ENCODE measurements at places on chromosomes 12 and 14.
A peak's percentile ranks its signal among the peaks of the same experiment; 100 is the strongest.

GRCh38 chr12:84408936-84409335 lies 503.7 kb downstream of the SLC6A15 start:
- no peak for DNase-seq

DNA sequence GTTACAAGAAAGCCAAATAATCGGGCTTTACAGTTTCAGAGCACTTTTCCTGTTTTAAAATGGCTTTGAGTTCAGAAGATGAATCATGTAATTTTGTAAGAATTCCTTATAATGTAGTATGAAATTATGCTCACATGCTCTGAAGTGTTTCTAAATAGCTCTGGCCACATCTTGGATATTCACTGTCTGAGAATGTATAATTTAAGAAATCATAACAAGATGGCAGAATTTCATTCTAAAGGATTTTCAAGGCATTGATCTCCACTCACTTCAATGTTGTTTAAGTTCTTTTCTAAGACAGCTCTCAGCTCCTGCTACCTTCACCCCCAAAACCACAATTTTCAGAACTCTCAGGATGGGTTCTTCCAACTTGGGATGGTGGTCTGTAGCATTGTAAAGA lies 180.1 kb downstream of the DACT1 start:
- peak; percentile 30 for DNase-seq

- peak; percentile 95 for DNase-seq
Measured at GRCh38 chr14:81400852-81401251, 728 bp upstream of the STON2 start.

DNA sequence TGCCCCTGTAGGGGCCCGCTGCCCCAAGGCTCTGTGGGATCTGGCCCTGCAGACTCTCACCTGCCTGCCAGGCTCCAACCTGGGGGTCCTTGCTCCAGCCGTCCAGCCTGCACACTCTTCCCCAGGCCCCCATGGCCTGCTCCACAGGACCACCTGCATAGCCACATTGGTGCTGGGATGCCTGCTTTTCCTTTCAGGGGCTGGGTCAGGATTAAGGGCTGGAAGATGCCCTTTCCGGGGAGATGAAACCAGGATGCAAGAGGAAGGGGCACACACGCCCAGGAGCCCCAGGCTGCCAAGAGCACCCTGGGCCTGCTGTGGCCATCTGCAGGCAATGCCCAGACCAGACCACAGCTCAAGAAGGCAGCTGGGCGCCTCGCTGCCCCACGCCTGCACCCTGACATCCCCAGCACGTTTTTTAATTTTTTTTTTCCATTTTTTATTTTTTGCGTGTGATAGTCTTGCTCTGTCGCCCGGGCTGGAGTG lies 15.0 kb downstream of the BAG5 start:
- DNase-seq: no peak

GRCh38 chr12:65606008-65606766 lies 218.1 kb upstream of the HMGA2 start:
- DNase-seq: peak; percentile 23

GRCh38 chr14:44564908-44565307 lies 57.8 kb upstream of the FSCB start:
- peak; percentile 1 for DNase-seq

- DNase-seq: no peak
Measured at GRCh38 chr12:115000038-115000437, 316.1 kb upstream of the TBX3 start.

DNA sequence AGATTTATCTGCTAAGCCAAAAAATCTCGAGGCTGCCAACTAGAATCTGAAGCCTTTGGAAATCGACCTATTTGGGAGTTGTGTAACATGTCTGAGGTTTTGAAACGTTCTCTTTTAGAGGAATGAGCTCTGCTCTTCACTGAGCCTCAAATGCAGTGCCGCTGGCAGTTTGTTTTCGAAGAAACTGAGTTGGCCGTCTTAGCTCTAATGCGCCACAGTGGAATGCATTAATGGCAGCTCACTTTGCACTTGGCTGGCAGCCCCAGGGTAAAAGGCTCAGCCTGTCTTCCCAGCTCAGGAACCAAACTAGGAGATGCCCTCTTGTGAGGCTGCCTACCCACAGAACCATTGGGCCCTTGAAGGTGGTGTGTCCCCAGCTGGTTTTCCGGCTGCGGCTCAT lies 53.8 kb downstream of the SFSWAP start:
- DNase-seq: no peak

DNA sequence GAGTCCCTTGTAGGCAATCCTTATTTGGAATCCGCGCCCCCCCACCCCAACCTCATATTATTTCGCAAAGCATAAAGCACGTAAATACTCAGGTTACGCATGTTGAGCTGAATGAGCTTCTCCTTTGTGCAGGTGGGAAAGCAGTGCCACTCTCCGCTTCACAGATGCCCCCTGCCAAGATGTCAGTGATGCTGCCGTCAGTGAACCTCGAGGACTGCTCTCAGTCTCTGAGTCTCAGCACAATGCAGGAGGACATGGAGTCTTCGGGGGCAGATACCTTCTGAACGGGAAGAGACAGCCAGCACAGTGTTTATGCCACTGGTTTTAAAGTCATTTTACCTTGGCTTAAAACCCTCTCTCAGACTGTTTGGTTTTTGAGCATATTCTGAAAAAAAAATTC lies 90.1 kb upstream of the DACT1 start:
- no peak for DNase-seq

GRCh38 chr12:108337235-108338223 lies 1.6 kb downstream of the CMKLR1 start:
- peak; percentile 39 for DNase-seq

DNA sequence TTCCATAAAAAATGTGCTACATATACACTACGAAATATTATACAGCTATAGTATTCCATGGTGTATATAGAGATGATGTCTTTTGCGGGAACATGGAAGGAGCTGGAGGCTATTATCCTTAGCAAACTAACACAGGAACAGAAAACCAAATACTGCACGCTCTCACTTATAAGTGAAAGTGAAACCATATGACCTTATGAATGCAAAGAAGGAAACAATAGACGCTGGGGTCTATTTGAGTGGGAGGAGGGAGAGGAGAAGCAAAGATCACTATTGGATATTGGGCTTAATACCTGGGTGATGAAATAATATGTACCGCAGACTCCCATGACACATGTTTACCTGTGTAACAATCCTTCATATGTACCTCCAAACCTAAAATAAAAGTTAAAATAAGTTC lies 142.8 kb downstream of the LRFN5 start:
- DNase-seq: no peak

- peak; percentile 52 for DNase-seq
Measured at GRCh38 chr12:121296618-121297434, at the start of gene CAMKK2. Gene CAMKK2 (minus strand): TSS chr12:121296709. CDS start chr12:121274526, 22,183 bp downstream.

DNA sequence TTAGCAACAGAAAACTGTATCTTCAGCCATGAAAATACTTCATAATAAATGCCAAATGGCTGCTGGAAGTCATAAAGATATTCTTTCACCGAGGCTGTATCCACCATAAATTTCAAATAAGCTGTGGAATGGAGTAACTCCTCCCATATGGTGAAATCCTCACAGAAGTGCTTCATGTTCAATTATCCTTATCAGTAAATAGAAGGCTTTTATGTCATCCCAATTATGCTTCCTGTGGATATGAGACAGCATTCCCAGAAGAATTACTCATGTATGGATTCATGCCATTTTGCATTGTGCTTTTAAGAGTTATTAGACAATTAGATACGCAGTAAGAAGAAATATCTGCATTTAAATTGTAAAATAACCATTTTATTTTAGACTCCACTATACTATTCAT lies 99.0 kb downstream of the RTN1 start:
- peak; percentile 76 for DNase-seq

GRCh38 chr14:104723651-104724406 lies at the start of gene ADSS1:
Gene ADSS1 (plus strand): TSS chr14:104724229. CDS start chr14:104724271, 42 bp downstream.
- DNase-seq: no peak

- no peak for DNase-seq
Measured at GRCh38 chr12:11568762-11569478, 80.6 kb upstream of the ETV6 start.

GRCh38 chr14:67998834-67999233 lies 179.3 kb downstream of the RAD51B start:
- no peak for DNase-seq

GRCh38 chr12:102484428-102484958 lies 4.1 kb upstream of the IGF1 start:
- peak; percentile 37 for DNase-seq

- no peak for DNase-seq
Measured at GRCh38 chr12:131615326-131616042, 95.4 kb upstream of the SFSWAP start.

GRCh38 chr12:65665817-65666216 lies 158.5 kb upstream of the HMGA2 start:
- peak; percentile 66 for DNase-seq

- DNase-seq: no peak
Measured at GRCh38 chr12:89437231-89437630, 84.9 kb upstream of the DUSP6 start.

GRCh38 chr12:13348464-13348863 lies 151.9 kb downstream of the EMP1 start:
- no peak for DNase-seq

GRCh38 chr14:100237735-100238418 lies 1.1 kb upstream of the YY1 start:
- no peak for DNase-seq

GRCh38 chr12:93824514-93825500 lies 147.6 kb downstream of the CRADD start:
- no peak for DNase-seq

DNA sequence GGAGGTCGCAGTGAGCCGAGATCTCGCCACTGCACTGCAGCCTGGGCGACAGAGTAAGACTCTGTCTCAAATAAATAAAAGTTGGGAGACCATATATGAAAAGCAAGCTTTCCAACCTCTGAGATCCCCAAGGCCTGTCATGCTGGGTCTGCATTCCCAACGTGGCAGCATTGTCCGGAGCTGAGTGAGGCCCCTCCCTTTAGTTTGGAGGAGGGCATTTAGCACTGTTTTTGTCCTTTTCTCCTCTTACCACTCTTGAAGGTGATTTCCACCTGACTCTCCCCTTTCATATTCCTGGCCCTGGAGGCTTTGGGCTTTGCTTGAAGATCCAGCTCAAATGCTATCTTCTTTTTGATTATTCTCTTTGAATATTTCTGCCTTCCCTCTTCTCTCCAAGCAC lies 3.2 kb downstream of the AACS start:
- no peak for DNase-seq

All from bronchial epithelial cell (primary cell).